ENCODE measurements at places on chromosomes 4 and X. TPM values are rescaled to one million over a fixed set of nuclear protein-coding genes. Genes with fewer than 3 reads are reported as not detected.
A peak's percentile ranks its signal among the peaks of the same experiment; 100 is the strongest.

The EXOC1L gene
- total RNA-seq, result not detected

DNA sequence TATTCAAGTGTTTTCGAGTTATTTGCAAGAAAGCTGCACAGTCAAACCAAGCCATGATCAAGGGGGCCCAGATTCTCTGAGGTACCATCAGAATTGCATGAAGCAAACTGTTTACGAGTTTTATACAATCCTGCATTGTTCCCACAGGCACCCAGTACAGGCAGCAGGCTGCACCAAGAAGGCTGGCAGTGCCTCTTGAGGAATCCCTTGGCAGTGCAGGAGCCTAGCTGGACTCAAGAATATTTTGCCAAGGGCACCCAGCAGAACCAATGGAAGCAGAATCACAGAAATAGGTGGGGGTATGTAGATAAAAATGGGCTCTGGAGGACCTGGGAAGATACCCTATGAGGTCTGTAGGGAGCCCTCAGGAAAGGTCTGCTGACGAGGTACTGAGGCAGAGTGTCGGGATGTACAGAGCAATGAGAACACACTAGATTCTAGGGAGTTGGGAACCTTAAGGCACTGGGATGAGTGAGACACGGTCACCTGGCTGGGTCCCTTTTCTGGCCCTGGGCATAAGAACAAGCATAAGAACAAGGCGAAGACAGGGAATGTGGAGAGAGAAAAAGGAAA lies 2.5 kb upstream of the PLP1 start:
- H3K4me1 ChIP-seq, result no peaks in the 10 kb centered on the region
- no peaks in the 10 kb centered on the region for H3K27me3 ChIP-seq
- H3K36me3 ChIP-seq, result no peaks in the 10 kb centered on the region
- no peak overlapping the region for H3K4me3 ChIP-seq

The FAM47C gene
- not detected for total RNA-seq

The HS6ST2 gene
- not detected for total RNA-seq

GRCh38 chrX:103398421-103398864 lies 22.1 kb downstream of the BEX3 start:
- H3K4me3 ChIP-seq, result no peak overlapping the region
- DNase-seq, result peak; percentile 61

DNA sequence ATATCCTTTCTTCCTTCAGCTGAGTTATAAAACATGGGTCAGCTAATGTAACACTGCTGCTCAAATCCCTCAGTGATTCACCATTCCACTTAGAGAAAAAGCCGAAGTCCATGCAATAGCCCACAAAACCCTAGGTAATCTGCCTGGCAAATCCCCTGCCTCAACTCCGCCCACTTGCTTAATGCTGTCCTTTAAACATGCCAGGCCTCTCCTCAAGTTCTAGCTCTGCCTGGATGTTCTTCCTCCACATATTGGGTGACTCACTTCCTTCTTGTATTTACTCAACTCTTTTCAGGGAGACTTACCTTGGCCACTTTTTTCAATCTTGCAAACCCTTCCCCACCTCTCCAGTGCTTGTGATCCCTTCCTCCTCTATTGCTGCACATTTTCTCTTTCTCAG lies 89.8 kb downstream of the EMCN start:
- H3K27me3 ChIP-seq, result no peaks in the 10 kb centered on the region
- no peaks in the 10 kb centered on the region for H3K36me3 ChIP-seq
- H3K4me1 ChIP-seq, result no peaks in the 10 kb centered on the region
- H3K4me3 ChIP-seq, result no peak overlapping the region
- H3K27ac ChIP-seq, result no peak overlapping the region

The TBCK gene
- 16.5 TPM for total RNA-seq

DNA sequence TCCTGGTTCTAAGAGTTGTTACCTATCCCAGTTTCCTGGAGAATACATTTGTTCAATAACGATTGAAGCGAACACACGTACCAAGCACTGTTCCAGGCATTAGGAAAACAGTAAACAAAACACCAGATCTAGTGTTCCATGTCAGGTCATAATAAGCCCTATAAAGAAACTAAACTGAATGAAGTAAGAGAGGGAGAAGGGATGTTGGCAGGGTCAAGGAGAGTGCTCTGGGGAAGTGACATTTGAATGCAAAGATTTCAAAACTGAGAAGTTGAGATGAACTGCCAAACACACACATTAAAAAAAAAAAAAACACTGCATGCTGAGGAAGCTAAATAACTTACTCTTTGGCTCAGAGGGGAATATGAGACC lies 14.4 kb upstream of the ENAM start:
- H3K4me1 ChIP-seq, result no peaks in the 10 kb centered on the region
- H3K36me3 ChIP-seq, result no peaks in the 10 kb centered on the region
- peaks cover 22% of the 10 kb centered on the region for H3K27me3 ChIP-seq
- H3K4me3 ChIP-seq, result no peak overlapping the region
- DNase-seq, result no peak

GRCh38 chr4:57148177-57148576 lies 38.0 kb upstream of the IGFBP7 start:
- H3K27me3 ChIP-seq, result no peaks in the 10 kb centered on the region
- no peak overlapping the region for H3K27ac ChIP-seq
- H3K4me1 ChIP-seq, result peaks cover 16% of the 10 kb centered on the region
- no peaks in the 10 kb centered on the region for H3K36me3 ChIP-seq

DNA sequence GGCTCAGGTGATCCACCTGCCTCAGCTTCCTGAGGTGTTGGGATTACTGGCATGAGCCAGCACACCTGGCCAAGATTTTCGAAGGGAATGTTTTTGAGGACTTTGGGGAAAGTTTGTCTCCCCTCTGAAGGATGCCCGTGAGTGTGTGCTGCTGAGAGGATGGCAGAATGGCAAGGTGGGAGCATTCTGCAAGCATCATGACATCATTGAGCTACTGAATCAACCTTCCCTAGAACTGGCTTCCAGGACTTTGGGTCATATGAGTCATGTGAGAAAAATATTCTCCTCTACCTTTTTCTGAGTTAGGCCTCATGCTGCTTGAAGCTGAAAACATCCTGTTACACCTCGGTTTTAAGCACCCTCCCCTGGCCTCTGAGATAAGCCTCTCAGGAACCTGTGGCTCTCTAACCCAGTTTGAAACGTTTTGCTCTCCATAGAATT lies 31.0 kb downstream of the TMEM131L start:
- H3K36me3 ChIP-seq, result no peaks in the 10 kb centered on the region
- no peak overlapping the region for H3K4me3 ChIP-seq
- H3K4me1 ChIP-seq, result peaks cover 9% of the 10 kb centered on the region

DNA sequence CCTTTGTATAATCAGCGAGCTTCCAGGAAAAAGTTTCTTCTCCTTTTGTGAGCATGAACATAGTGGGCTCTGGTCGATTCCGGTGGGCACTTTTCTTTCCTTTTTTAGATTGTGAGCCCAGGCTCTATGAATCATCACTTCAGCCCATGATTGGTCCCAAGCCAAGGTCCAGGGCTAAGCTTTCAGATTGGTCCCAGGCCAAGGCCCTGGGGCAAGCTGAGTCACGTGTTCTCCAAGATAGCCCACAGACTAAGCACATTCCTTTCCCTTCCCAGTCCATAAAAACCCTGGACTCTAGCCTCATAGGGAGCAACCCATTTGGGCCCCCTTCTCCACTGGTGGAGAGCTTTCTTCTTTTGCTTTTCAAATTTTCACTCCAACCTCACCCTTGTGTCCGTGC lies 430.5 kb downstream of the NAP1L3 start:
- DNase-seq, result no peak
- H3K27me3 ChIP-seq, result no peaks in the 10 kb centered on the region
- H3K36me3 ChIP-seq, result no peaks in the 10 kb centered on the region

DNA sequence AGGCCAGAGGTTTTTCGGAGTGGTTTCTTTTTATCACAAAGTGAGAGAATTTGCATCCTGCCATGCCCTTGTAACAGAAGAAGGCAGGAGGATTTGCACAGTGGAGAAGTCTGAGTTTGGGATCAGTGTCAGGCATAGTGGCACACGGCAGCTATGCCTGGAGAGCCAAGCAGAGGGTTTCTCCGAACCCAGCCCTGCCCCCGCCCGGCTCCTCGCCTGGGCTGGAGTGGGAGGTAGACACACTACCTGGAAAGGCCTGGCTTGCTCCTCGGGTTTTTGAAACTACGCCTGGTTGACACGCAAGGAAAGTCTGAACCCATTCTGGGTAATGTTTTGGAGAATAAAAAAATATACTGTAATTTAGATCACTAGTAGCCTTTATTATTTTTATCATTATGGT lies 1653.6 kb upstream of the TENM3 start:
- DNase-seq, result no peak
- H3K27ac ChIP-seq, result no peak overlapping the region
- no peak overlapping the region for H3K4me3 ChIP-seq
- no peaks in the 10 kb centered on the region for H3K27me3 ChIP-seq
- H3K4me1 ChIP-seq, result no peaks in the 10 kb centered on the region
- no peaks in the 10 kb centered on the region for H3K36me3 ChIP-seq

DNA sequence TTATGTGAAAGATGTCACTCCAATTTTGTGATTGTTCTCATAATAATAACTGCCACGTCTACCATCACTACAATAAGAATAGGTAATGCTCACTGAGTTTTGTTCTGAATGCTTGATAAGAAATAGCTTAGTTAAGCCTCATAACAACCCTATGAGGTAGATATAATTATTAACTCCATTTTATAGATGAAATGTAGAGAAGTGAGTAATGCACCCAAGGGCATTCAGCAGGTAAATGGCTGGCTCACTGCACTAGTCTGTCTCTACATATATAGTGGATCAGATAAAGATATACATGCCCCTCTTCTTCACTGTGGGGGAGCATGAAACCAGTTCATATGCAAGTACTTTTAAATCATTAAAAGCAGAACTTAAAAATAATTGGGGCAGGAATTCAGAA lies 65.8 kb upstream of the SLC4A4 start:
- no peak overlapping the region for H3K27ac ChIP-seq
- no peaks in the 10 kb centered on the region for H3K4me1 ChIP-seq
- H3K27me3 ChIP-seq, result no peaks in the 10 kb centered on the region
- no peak overlapping the region for H3K4me3 ChIP-seq
- DNase-seq, result no peak

- H3K27ac ChIP-seq, result no peak overlapping the region
- H3K4me1 ChIP-seq, result no peaks in the 10 kb centered on the region
Measured at GRCh38 chrX:45435481-45435880, 234.8 kb upstream of the DIPK2B start.

GRCh38 chrX:33385546-33385945 lies 174.2 kb upstream of the DMD start:
- no peaks in the 10 kb centered on the region for H3K4me1 ChIP-seq
- H3K27ac ChIP-seq, result no peak overlapping the region
- no peak overlapping the region for H3K4me3 ChIP-seq

DNA sequence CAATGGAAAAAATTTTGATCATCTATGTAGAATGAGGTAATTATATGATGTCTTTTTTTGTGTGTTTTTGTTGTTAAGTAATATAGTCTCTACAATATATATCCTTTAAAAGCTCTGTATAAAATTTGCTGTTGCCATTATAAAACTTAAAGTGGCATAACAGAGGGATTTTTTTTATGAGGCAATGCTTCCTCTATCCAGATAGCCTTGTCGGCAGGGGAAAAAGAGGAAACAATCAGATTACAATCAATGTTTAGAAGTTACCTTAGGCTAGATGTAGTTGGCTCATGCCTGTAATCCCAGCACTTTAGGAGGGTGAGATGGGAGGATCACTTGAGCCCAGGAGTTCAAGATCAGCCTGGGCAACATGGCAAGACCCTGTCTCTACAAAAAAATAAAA lies 86.8 kb downstream of the DIAPH2 start:
- H3K4me3 ChIP-seq, result no peak overlapping the region
- H3K27me3 ChIP-seq, result no peaks in the 10 kb centered on the region
- no peak for DNase-seq
- no peaks in the 10 kb centered on the region for H3K36me3 ChIP-seq
- no peaks in the 10 kb centered on the region for H3K4me1 ChIP-seq

GRCh38 chr4:68324519-68325262 lies 25.2 kb downstream of the YTHDC1 start:
- no peak overlapping the region for H3K4me3 ChIP-seq
- no peak for DNase-seq
- H3K4me1 ChIP-seq, result peaks cover 3% of the 10 kb centered on the region
- no peaks in the 10 kb centered on the region for H3K27me3 ChIP-seq

The TREX2 gene
- total RNA-seq, result 0.39 TPM

- H3K36me3 ChIP-seq, result no peaks in the 10 kb centered on the region
- no peak overlapping the region for H3K4me3 ChIP-seq
- H3K4me1 ChIP-seq, result no peaks in the 10 kb centered on the region
- H3K27ac ChIP-seq, result no peak overlapping the region
- no peak for DNase-seq
- peaks cover 27% of the 10 kb centered on the region for H3K27me3 ChIP-seq
Measured at GRCh38 chr4:8123389-8123788, 35.2 kb downstream of the ABLIM2 start.

DNA sequence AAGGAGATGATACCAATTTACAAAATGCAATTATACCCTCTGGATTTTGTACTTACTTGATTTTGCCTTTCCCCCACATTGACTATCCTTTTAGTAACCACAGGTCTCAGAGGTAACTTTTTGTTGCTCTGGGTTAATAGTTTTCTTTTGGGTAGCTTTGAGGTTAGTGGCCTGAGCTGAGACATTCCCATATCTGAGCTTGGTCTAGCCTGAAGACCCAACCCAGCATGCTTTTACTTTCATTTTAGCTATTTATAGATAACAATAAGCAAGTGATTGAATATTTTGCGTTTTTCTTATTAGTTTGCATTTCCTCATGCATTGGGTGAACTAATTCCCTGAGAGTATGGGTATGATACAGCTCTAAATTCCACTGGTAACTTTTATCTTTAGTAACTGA lies 11.8 kb downstream of the HTN1 start:
- no peak for DNase-seq
- no peaks in the 10 kb centered on the region for H3K4me1 ChIP-seq
- no peak overlapping the region for H3K27ac ChIP-seq
- no peaks in the 10 kb centered on the region for H3K36me3 ChIP-seq
- no peak overlapping the region for H3K4me3 ChIP-seq

DNA sequence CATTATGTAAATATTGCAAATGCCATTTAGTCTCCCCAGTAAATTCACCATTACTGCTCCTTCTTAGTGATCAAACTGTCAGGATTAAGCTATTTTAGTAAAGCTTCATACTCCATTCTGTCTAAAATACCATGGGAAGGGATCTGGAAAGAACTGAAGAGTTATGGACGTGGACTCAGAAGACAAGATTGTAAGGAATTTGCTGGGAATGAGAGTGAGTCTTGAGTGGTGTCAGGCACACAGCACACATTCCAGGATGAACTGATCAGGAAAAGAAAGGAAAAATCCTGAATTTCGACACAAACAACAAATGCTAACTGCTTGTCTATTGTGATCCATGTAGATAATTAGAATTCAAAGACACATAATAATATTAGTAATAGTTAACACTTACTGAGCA lies 311.0 kb downstream of the CENPC start:
- DNase-seq, result peak; percentile 4
- no peak overlapping the region for H3K4me3 ChIP-seq
- H3K27me3 ChIP-seq, result no peaks in the 10 kb centered on the region
- H3K27ac ChIP-seq, result no peak overlapping the region
- no peaks in the 10 kb centered on the region for H3K4me1 ChIP-seq
- H3K36me3 ChIP-seq, result no peaks in the 10 kb centered on the region

The SHROOM4 gene
- total RNA-seq, result 6.6 TPM

- H3K27ac ChIP-seq, result peak overlapping the region; percentile 93
- DNase-seq, result peak; percentile 94
- no peaks in the 10 kb centered on the region for H3K36me3 ChIP-seq
- no peak overlapping the region for H3K4me3 ChIP-seq
Measured at GRCh38 chr4:90317785-90318184, 190.6 kb downstream of the CCSER1 start.
